ENCODE measurements at places on chromosomes 16 and 17. TPM values are rescaled to one million over a fixed set of nuclear protein-coding genes. Genes with fewer than 3 reads are reported as not detected.

Gene KDM6B
- 110 TPM for total RNA-seq

Gene KCNH4
- total RNA-seq = 0.23 TPM

Gene GPR142
- 1.4 TPM for total RNA-seq

Gene GJC1
- total RNA-seq = 0.59 TPM

Gene CDH13
- total RNA-seq = 1.2 TPM

Gene PIRT
- total RNA-seq = not detected

Gene SRL
- total RNA-seq = 4.3 TPM

Gene LPO
- not detected for total RNA-seq

Gene PLA2G10
- not detected for total RNA-seq

Gene KRTAP2-1
- total RNA-seq = not detected

Gene NUDT7
- total RNA-seq = 5.9 TPM

Gene HSPB9
- not detected for total RNA-seq

Gene AOC3
- total RNA-seq = 32.5 TPM

Gene CACNG5
- 0.60 TPM for total RNA-seq

Gene IRF8
- 278 TPM for total RNA-seq

Gene LITAFD
- not detected for total RNA-seq

Gene KRTAP3-1
- total RNA-seq = not detected

Gene CA4
- 7.3 TPM for total RNA-seq

Gene NLE1
- 12.5 TPM for total RNA-seq

Gene NKD1
- total RNA-seq = 7.0 TPM

Gene EPN3
- not detected for total RNA-seq

Gene C16orf46
- total RNA-seq = 1.1 TPM

Gene SNX20
- 50.5 TPM for total RNA-seq

Gene HS3ST3B1
- 17.9 TPM for total RNA-seq

Gene TBC1D3C
- not detected for total RNA-seq

Gene NACA2
- not detected for total RNA-seq

Gene KRT39
- not detected for total RNA-seq

Gene MAP2K3
- total RNA-seq = 93.4 TPM

Gene KATNIP
- 39.1 TPM for total RNA-seq

Gene TBC1D26
- total RNA-seq = not detected

Gene SLC38A8
- not detected for total RNA-seq

Gene CACNG1
- not detected for total RNA-seq

Gene PRSS21
- 1.1 TPM for total RNA-seq

Gene G6PC1
- total RNA-seq = not detected

Gene SLC52A1
- total RNA-seq = 0.75 TPM

Gene EVPLL
- total RNA-seq = not detected

Gene TP53TG3F
- not detected for total RNA-seq

Gene FOXN1
- not detected for total RNA-seq

Gene CHST4
- total RNA-seq = not detected

Gene MYH2
- total RNA-seq = not detected

Gene ZNF624
- total RNA-seq = 9.1 TPM

Gene SLC13A2
- not detected for total RNA-seq

Gene NPIPA5
- total RNA-seq = 6.6 TPM

Gene CUEDC1
- total RNA-seq = 13.5 TPM

Gene CD300E
- 1.7 TPM for total RNA-seq

Gene TP53TG3
- total RNA-seq = not detected

Gene PERCC1
- total RNA-seq = 1.3 TPM
